A549 treated with RU486 at 1 μM for 4 hours (cell line): ENCODE measurements at places on chromosomes 13 and 19. TPM values are rescaled to one million over a fixed set of nuclear protein-coding genes. Genes with fewer than 3 reads are reported as not detected.

The GPR180 gene
- total RNA-seq = 1.2 to 3.5 TPM (median 3.3 TPM) in 5 replicates

The FUT2 gene
- not detected in 5 replicates for total RNA-seq

The PLVAP gene
- total RNA-seq = not detected in 5 replicates

The ARHGEF18 gene
- total RNA-seq = 42.0 to 59.6 TPM (median 51.9 TPM) in 5 replicates

The CFAP97D2 gene
- total RNA-seq = not detected in 5 replicates

The EID2B gene
- 8.0 to 10.9 TPM (median 9.2 TPM) in 5 replicates for total RNA-seq

The GSX1 gene
- total RNA-seq = not detected in 5 replicates

The ZNF765 gene
- total RNA-seq = 2.1 to 5.3 TPM (median 3.8 TPM) in 5 replicates

The RNF113B gene
- not detected in 5 replicates for total RNA-seq
